ENCODE measurements at places on chromosomes 12 and 14.

DNA sequence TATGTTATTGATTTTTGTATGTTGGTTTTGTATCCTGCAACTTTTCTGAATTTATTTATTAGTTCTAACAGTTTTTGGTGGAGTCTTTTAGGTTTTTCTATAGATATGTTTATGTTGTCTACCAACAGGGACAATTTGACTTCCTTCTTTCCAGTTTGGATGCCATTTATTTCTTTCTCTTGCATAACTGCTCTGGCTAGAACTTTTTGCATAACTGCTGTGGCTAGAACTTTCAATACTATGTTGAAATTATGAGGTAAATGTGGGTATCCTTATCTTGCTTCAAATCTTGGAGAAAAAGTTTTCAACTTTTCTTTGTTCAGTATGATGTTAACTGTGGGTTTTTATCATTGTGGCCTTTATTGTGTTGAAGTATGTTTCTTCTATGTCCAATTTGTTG lies 39.9 kb upstream of the PLBD1 start:
- no peak for DNase-seq

DNA sequence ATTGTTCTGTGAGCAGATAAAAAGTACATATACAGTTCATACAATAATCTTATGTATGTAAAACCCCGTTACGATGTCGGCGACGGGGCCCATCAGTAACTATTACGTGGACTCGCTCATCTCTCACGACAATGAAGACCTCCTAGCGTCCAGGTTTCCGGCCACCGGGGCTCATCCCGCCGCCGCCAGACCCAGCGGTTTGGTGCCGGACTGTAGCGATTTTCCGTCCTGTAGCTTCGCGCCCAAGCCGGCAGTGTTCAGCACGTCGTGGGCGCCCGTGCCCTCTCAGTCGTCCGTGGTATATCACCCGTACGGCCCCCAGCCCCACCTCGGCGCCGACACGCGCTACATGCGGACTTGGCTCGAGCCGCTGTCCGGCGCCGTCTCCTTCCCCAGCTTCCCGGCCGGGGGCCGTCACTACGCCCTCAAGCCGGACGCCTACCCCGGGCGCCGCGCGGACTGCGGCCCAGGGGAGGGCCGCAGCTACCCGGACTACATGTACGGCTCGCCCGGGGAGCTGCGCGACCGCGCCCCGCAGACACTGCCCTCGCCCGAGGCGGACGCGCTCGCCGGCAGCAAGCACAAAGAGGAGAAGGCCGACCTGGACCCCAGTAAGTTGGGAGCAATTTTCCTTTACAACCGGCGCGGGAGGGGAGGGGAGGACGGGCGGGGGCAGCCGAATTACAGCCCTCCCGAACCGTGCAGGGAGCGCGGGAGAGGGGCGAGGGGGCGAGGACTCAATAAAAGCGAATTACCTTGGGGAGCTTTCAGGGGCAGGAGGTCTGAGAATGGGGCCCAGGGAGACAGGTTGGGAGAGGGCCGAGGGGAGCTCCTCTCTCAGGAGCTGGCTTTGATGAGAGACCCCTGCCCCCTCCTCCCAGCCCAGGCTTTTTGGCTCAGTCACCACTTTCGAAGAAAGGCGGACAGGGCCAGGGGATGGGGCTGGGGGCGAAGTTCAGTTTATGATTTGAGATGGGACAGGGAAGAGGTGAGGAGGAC lies at the start of gene HOXC9:
TSS of gene HOXC9 (plus strand) at position 46 of the 999 bp plus-strand sequence. CDS start at position 74, 28 bp downstream.
- peak; percentile 74 for DNase-seq

DNA sequence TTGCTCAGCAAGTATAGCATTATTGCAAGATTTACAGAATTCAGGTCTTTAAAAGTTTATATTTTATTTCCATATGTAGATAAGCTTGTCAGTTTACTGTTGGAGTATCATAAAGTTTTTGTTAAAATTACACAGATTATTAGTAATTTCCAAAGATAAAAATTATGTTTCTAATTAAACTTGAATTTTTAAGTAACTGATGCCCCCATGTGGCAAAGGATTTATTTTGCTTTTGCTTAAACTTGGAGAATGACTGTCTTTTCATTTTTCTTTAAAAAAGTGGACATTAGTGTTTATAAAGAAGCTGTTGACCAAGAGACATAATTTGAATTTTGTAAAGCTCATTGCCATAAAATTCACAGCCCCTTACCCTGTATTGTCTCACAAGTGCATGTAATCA lies 45.8 kb downstream of the ETNK1 start:
- peak; percentile 32 for DNase-seq

DNA sequence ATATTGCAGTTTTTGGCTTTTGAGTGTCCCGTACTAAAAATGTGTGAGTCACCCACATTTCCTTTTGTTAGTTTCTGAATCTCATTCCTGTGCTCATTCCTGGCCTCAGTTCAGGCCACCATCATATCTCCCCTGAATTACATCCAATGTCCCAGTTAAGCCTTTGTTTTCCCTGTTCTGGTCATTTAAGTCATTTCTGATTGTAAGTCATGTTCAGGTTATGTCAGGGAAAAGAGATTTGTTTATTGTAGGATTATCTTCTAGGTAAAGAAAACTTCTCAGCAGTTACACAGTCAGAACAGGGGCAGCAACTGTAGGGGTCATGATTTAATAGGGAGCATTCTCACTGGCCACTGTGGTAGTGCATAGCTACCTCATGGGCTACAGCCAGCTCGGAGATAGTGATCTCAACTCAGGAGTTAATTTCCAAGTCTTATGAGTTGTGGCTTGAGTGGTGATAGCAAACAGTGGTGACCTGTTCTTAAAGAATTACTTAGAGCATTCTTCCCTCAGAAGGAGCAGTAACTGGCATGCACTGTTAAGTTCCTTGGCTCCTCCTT lies 6.7 kb downstream of the DDX47 start:
- peak; percentile 95 for DNase-seq

- DNase-seq = no peak
Observed at GRCh38 chr12:75672200-75672599, 160.8 kb upstream of the KRR1 start.

- peak; percentile 76 for DNase-seq
Observed at GRCh38 chr12:546920-547845, 87.4 kb downstream of the B4GALNT3 start.

DNA sequence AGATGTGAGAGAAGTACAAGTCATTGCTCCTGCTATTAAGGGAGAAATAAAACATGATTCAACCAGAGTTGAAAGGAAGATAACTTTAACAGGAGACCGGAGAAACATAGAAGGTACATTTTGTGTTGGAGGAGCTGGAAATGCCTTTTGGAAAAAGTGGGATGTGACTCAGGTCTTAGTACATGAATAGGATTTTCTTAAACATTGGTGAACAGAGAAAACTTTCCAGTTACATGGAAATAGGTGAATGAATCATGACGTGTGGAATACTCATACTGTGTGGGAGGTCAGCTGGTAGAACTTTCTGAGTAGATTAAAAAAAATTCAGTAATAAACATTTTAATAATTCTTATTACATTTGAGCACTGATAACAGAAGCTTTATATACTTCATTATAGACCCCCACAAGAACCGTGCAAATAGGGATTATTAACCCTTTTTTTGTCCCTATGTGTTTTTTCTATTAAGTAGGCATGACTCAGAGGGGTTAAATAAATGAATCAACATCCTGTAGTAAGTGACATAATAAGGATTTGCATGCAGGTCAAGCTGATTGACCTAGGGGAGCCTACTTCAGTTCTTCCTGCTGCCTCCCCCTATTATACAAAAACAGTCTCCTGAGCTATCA lies 710.5 kb downstream of the NOVA1 start:
- DNase-seq = peak; percentile 65

DNA sequence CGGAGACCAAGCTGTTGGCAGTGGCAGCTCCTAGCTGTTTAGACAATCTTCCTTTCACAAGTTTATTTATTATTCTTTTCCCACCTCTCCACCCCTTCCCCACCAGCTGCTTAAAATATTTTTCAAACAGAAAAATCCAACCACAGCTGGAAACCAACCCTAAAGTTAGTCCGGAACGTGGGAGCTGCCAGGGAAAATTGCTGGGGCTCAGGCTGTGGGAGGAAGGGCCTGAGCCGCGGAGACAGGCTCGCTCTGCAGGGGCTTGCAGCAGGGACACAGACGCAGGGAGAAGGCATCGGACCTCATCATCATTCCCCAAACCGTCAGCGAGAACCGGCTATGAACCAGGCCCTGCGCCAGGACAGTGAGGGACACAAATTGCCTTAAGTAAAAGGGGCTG lies 16.1 kb upstream of the TMEM106C start:
- no peak for DNase-seq

DNA sequence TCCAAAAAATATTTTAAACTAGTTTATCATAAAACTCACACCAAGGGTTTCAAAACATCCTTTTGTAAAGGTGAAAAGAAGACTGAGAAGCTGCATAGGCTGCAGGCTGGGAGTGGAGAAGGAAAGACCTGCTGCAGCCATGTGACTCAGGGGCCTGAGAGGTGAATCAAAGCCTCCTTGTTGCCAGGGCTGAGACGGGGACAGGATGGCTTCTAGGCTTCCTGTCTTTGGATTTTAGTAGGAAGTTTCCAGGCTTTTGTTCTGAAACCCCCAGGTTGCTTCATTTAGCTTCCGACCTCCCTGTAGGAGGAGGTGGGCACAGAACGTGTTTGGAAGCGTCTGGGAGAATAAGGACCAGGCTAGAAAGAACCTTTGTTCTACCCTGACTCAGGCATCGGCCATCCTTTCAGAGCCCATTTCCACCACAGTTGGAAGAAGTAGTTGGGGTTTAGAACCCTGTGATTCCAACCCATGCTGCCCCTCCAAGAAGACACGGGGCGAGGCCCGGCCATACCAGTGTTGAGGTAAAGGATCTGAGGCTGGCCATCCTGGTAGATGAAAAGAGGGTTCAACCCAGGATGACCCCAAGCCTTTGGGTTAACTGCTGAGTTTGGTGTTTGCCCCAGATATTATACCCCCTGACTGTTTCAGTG lies 122.4 kb downstream of the SLC25A47 start:
- DNase-seq = peak; percentile 33

DNA sequence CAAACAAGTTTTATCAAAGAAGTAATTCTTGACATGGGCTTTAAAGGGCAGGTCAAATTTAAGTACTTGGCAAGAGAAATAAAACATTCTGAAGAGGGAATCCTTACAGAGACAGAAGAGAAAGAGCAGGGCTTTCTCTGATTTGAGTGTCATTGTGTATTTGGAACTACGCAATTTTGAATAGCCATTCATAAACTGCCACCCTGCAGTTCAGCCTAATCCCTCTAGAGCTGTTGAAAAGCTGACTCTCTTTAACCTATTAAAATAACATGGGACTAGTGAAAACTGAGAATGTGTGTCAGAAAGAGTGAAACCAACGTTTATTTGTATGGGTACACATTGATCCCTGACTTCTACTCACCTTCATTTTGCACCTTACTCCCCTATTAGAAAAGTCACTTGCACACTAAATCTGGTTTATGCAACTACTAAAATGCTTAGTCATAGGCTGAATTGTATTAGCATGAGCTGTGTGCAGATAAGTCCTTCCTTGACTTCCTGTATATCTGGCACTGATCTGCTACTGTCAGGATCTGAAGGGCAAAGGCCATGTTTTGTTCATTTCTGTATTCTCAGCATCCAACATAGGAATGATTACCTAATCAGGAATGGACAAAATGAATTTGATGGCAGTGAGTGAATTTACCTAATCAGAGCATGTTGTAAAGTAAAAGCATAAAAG lies 458.9 kb downstream of the NOVA1 start:
- DNase-seq = no peak

DNA sequence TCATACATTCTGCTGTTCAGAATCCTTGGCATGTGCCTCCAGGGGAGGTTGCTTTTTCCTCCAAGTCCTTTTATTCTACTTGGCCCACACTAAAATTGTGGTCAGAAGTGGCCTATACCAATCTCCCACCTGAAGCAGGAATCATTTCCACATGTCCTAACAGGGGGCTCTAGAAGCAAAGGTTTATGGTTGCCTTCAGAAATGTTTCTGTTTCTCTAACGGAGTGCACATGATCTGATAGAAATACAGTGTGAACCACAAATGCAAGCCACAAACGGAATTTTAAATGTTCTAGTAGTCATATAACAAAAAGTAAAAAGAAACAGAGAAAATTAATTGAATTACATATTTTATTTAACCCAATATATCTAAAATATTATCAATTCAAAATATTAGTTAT lies 4.0 kb downstream of the PTGER2 start:
- no peak for DNase-seq

GRCh38 chr14:93784878-93785277 lies 3.4 kb downstream of the PRIMA1 start:
- no peak for DNase-seq

- no peak for DNase-seq
Observed at GRCh38 chr12:42284876-42285275, 41.0 kb downstream of the ZCRB1 start.

GRCh38 chr14:59356767-59357166 lies 108.4 kb downstream of the GPR135 start:
- DNase-seq = no peak

DNA sequence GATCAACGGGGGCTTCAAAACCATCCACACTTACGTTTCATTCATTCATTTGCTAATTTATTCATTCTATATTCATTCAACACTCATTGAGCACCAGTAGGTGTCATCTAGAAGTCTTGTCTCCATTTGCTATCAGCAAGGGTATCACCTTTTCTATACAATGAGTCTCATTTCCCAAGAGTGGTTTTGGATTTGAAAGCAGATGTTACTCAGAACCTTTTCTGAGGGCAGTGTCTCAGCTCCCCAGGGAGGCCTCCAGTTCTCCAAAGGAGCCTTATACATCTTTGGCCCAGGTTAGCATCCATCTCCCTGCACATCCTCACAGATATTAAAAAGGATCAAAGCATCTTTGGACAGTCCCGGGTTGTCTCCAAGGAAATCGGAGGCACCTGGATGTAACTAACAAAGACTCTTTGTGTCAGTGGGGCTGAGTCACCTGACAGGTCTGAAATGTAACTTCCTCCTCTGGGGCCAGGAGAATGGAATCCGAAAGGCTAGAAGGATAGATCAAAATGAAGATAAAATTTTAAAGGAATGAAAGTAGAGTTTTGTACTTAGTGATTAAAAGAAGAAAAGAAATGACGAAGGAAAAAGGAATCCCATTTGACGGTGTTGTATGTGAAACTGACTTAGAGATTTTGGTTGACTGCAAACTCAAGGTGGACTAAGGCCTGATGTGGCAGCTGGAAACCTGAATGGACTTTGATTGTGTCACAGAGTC lies 103.0 kb downstream of the VCPKMT start:
- DNase-seq = peak; percentile 64

- DNase-seq = no peak
Observed at GRCh38 chr12:96294831-96295230, 100.7 kb downstream of the ELK3 start.
